Left lobe of liver (tissue), 2 donors: ENCODE measurements at places on chromosomes 2 and 18. TPM values are rescaled to one million over a fixed set of nuclear protein-coding genes. Genes with fewer than 3 reads are reported as not detected.

Gene GPR45
- total RNA-seq = not detected

Gene CFC1
- total RNA-seq = not detected

Gene LYPD6
- 0.25 TPM for total RNA-seq

Gene NEUROD1
- total RNA-seq = not detected

Gene DUSP2
- total RNA-seq = 0.98 TPM

Gene HOXD13
- not detected for total RNA-seq

Gene SEPTIN10
- total RNA-seq = 36.3 TPM
